ENCODE measurements at places on chromosomes 3 and 15.

DNA sequence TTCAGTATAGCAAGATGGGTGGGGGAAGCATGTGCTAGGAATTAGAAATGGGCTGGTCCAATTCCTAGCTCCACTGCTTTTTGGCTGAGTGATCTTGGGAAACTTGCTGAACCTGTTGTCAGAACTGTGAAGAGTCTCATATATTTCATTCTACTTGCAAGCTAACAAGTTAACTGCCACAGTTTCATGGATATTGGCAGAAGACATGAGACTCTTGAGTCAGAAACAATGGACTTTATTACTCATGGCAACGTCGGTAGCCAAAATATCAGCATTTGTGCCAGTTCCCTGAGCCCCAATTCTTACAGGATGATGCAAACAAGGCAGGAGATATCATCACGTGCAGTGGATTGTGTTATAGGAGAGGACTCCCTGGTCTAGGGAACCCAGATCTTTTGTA, 26.6 kb upstream of the PLAAT1 start:
- peak; percentile 33 for DNase-seq

DNA sequence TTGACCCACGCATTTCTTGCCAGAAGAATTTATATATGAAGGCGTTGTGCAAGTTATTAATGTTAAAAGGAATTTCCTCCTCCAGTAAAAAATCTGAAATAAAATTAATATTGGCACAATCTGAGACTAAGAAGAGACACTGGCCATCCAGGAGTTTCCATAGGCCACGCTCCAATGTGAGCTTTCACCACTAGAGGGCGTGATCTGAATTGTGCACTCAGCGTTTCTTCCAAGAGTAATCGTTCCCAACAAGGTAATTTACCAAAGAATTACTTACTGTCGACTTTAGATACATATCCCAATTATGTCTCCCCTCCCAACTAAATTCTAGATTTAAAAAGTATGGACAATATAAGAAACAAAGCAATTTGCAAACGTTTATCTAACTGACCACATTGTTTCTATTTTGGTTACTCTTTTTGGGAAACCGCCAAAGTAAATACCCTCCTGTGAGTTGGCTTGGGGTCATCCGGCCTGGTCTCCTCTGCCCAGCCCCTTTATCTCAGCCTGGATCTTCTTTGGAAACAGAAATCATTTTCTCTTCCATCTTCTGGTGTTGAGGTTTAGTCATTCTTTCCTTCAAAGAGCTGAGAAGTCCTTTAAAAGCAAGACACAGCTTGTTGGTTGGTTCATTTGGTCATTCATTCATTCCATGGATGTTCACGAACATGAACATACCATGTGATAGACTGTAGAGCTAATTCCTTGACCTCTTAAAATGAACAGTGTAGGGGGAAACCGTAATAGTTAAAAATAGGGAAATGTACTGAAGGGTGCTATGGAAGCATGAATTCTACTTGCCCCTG, 26.2 kb downstream of the POLR2M start:
- peak; percentile 47 for DNase-seq

DNA sequence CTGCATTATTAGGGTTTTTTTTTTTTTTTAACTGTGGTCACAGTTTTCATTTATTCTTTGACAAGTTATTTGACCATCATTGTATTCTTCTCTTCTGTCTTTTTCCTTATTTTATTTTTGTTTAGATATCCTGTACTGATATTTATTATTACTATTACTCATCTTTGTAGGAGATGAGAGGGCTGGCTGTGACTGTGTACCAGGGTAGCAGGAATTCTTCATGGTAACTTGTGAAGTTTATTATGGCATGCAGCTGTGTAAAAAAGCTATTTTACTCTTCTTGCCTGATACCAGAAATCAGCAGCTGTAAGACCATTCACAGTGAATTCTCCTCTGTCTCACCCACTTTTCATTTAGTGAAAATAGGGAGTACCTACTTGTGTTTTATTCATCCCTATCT, 44.5 kb downstream of the ATP6V1A start:
- DNase-seq, result no peak

DNA sequence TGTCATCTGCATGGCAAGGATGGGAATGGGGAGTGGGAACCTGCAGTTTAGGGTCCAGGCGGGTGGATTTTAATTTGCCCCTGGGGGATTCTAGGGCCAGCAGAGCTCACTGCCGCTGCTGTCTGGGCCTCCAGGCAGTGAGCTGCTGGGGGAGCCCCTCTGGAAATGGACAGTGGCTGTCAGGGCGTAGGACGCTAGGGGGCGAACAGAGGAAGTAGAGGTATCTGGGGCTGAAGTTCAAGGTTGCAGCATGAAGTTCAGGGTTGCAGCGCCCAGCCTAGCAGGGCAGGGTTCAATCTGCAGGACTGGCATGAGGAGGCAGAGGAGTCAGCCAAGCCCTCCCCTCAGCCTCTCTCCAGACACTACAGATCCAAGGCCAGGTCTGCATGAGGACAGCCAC, 49.5 kb downstream of the APBA2 start:
- no peak for DNase-seq

DNA sequence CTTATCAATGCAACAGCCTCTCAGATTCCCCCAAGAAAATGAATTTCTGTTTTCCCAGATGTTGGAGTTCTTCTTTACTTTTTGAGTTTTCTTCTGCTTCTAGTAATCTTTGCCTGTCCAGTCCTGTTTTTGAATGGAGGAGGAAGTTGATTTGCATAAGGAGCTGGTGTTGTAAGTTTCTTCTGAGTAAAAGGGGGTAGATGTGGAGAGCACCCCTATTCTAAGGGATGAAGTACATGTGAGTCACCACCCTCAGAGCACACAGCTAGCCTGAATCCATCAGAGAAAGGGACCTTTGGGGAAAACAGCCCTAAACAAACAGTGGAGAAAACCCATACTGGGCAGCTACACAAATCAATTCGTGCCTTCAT, 34.5 kb downstream of the ACAA1 start:
- no peak for DNase-seq

DNA sequence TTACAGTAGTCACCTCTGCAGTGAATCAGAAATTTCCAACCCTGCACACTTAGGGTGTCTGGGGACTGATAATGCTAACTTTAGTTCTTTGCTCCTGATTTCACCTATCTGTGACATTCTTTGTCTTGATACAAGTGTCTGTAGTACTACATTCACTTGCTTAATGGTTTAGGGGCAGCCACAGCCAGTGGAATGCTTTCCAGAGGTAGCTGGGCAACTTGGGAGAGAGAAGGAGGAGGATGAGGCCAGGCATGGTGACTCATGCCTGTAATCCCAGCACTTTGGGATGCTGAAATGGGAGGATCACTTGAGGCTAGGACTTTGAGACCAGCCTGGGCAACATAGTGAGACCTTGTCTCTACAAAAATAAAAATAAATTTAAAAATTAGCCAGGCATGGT, 8.5 kb downstream of the BAHD1 start:
- no peak for DNase-seq

DNA sequence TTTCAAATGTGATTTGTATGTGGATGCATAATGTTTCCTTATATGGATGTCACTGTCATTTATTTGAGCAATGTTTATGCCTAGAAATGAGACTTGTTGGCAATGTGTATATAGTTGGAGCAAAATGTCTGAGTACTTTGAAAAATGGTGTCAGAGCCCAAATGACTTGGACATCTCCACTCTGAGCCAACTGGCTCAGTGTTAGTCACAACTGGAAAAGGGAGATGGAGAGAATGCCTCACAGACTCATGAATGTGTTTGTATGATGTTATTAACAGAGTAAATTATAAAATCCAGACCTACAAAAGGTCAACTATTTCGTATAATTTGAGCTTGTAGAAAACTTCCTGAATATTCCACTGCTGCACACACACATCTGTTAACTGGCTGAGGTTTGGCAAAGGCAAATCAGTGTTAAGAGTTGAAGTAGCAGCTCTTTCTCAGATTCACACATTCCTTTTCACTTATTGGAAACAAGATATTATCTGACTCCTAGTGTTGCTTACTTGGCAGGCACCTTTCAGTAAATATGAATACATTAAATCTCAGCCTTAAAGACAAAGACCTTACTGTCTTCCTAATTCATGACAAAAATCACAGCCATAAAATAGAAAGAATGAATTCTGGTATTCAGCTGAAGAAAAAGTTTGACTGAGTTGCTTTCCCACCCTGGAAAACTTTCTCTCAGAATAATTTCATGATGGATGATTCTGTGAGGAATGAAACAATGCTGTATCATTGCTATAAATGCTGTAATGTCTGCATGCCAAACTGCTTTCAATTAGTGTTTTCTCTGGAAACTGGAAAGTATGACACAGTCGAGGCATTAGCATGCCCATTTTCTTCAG, 27.0 kb downstream of the ADIPOQ start:
- no peak for DNase-seq

DNA sequence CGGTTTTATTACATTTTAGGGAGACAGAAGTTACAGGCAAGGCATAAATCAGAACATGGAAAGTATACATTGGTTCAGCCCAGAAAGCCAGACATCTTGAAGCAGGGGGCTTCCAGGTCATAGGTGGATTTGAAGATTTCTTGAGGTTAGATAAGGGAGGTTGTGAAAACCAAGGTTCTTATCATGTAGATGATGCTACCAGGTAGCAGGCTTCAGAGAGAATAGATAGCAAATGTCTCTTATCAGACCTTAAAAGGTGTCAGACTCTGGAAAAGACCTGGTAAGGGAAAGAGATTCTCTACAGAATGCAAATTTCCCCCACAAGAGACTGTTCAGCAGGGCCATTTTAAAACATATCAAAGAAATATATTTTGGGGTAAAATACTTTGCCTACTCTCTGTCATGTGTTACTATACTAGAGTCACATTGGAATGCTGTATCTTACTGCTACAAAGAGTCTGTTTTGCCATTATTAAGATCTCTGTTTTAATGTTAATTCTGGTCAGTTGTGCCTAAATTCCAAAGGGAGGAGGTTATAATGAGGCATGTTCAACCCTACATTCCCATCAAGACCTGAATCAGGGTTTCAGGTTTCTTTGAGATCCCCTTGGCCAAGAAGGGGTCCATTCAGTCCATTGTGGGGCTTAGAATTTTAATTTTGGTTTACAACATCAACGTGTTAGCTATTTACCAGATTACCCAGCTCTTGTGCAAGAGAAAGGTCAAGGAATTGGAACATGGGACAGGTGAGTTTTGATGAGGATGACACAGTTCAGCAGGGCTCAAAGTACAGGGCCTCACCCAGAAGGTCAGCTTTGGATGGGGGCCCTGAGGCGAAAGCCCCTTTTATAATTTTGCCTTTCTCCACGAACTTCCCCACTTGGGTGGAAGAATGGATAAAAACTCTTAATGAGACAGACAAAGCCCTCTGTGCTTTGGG, 36.0 kb upstream of the LYZL4 start:
- DNase-seq, result no peak

- no peak for DNase-seq
Measured at GRCh38 chr3:122969585-122970469, 57.7 kb downstream of the SEMA5B start.

- no peak for DNase-seq
Measured at GRCh38 chr3:129558772-129559564, 16.0 kb downstream of the H1-8 start.

DNA sequence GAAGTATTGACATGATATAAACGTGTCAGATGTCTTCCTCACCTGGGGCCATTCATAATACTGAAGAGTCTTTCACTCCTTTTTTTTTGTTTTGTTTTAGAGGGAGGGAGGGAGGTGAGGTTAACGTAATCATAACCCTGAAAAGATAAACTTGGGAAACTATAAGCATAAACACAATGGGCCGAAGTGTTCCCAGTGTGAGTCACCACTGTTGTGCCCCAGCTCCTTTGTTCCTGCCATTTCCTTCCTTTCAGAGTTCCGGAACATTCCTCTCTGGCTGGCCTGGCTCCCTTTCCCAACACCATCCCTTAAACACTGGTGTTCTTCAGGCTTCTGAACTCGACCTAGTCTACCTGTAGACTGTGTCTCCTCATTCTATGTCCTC, 18.6 kb downstream of the PLD1 start:
- DNase-seq, result no peak

GRCh38 chr3:77475507-77475906, 435.6 kb downstream of the ROBO2 start:
- no peak for DNase-seq

DNA sequence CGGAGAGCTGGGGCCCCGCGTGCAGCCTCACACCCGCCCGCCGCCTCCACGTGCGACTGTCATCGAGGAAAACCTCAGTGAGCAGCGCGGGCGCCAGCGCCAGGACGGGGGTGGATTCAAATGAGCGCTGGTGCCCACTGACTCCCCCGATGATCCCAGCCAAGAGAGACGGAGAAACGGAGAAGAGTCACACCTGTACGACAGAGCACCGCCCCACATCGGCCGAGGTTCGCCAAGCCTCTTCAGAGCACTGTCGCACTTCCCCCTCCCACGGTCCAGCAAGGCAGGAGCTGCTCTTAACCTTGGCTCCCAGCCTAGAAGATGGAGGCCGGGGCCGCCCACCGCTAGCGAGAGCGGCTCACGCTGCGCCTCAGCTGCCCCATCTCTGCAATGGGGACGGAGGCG, 130.9 kb upstream of the IQSEC1 start:
- DNase-seq, result no peak

DNA sequence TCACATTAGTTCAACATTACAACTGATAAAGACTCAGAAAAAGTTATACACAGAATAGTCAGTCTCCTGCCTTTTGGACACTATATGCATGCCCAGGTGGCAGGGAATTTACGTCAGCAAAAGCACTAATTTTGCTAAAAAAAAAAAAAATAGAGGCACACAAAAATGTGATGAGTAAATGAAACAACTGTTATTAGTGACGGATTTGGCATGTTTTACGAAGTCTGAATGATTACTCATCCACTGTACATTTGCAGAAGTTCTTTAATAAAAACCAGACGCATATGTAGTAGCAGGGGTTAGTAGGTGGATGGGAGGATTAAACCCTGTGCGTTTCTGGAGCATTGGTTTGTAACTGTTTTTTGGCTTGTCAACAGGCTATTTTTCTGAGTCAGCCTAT, 99.0 kb downstream of the MITF start:
- no peak for DNase-seq

DNA sequence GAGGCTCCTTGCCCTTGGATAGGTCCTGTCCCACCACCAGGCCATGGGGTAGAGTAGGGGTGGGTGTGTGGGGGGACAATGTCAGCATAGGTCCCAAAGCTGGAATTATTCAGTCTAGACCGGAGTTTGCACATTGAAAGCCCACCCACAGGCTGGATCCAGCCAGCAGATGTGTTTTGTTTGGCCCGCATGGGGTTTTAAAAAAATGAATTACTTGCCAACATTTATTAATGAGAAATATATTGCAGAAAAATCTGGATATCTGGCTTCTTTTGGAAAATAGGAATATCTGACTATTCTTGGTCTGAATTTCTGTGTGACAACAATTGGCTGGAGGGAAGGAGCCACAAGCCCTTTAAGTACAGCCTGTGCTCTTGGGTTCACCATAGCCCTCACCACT, 17.3 kb upstream of the LRIG1 start:
- DNase-seq, result no peak

- no peak for DNase-seq
Measured at GRCh38 chr3:197137751-197138150, 108.1 kb upstream of the MELTF start.

DNA sequence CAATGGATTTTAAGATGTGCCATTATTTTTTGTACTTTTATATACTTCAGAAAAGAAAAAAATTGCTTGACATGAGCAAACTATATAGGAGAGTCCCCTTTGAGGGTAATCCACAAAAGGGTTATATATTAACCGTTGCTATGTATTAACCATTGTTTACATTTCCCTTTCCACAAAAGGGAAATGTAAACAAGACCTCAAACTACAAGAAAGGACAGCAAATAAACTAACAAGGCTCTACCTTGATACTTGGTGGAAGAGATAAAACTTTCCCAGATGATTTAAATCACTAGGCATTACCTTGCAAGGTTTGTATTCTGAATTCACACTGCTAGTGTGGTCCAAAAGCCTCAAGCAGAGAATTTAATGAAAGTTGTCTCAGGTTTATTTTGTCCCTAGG, 616.3 kb upstream of the BCHE start:
- DNase-seq, result peak; percentile 78

Data from LNCaP clone FGC (cell line).